Ureter (tissue), 1 donor: ENCODE measurements at places on chromosomes 4 and X. TPM values are rescaled to one million over a fixed set of nuclear protein-coding genes. Genes with fewer than 3 reads are reported as not detected.

- DNase-seq = no peak
Observed at GRCh38 chrX:98338544-98338943, 1454.8 kb downstream of the RPA4 start.

DNA sequence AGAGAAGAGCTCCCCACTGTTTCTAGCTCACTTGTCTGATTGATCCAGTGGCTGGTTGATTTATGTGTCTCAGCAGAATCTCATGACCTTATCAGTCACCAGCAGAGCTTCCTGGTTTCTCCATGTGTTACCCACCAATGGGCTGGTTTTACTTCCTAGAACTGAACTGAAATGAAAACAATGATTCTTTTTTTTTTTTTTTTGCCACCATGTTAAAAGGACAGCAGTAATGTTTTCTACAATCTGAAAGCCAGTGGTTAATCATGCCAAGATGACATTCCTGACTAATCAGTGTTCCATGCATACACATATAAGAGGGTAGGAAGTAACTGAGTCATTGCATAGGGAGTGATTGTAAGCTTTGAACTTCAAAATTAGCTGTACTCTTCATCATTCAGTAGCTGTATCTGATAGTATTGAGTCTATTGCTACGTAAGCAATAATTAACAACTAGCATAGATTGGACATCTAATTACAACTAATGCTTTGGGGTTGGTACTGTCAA, 67.7 kb downstream of the SLC4A4 start:
- DNase-seq = no peak

DNA sequence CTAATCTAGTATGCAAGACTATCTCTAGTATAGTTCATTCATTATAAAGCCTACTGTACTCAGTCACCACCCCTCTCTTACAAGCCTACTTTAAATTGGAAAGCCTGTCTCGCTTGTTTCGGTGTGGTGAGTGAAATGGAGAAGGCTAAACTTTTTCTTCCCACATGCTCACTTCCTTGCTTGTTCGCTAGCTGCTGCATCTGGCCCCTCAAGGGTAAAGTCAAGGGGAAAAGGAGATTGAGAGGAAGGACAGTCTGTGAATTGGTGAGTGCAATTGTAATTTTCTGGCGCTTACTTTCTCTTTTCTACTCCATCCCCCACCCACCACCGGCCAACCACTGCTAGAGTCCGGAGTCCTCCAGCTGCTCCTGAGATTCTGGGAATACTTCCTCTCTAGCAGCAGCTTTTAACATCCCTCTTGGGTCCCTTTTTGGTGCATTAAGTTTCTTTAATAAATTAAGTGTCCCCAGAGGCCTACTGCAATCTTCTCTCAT, 12.1 kb upstream of the ARAP2 start:
- no peak for DNase-seq

DNA sequence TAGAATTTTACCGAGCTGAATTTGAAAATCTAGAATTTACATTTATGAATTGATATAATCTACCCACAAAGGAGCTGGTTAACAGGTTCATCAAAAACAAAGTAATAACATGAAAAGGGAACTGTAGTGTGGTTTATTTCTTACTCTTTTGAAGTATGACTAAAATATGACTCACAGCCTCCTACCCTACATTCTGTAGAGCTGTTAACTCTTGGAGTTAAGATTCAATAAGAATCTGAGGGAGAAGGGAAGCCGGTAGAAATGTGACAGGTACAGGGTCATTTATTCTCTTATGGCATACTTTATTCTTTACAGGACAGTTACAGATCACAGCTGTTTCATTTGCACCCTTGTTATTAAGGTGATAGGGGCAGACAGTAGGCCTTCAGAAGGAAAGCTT, 132.2 kb upstream of the FAM47B start:
- DNase-seq = no peak

The ADGRL3 gene
- total RNA-seq = 17.9 TPM

DNA sequence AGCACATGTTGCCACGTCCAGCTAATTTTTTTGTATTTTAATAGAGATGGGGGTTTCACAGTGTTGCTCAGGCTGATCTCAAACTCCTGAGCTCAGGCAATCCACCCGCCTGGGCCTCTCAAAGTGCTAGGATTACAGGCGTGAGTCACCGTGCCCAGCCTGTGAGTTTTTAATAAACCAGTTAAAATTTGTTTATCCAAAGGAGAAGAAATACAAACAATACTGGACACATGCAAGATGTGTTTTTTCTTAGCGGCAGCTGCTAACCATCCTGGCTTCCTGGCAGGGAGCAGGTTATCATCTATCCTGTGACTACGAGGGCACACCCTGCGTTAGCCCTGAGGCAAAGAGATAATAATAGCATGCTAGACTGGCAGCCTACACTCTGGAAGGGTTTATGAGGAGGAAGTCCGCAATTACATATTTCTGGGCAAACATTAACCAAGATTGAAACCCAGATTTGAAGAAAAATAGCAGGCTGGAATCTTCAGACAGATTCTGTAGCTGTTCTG, 191.4 kb downstream of the SPRY1 start:
- DNase-seq = peak; percentile 73

DNA sequence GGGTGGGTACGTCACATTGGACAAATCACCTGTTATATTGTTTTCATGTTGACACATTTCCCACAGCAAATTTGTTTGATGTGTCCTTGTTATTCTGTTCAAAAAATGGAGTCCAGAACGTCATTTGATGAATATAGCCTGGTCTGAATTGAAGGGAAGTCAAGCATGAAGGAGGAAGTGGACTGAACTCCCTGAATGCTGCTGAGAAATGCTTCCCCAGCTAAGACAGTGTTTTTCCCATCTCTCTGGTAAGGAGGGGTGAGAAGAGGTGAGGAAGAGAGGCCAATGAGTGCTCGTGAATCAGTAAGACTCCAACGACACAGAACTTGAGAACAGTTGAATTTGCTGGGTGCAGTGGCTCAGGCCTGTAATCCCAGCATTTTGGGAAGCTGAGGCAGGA, 127.4 kb downstream of the RBM47 start:
- no peak for DNase-seq

GRCh38 chrX:119565107-119565663, at the start of gene STEEP1:
Gene STEEP1, minus strand, starts transcription at chrX:119565409. Its CDS starts 54 bp downstream, at chrX:119565355.
- peak; percentile 89 for DNase-seq

The RHOXF1 gene
- total RNA-seq = not detected

The GRK4 gene
- 4.3 TPM for total RNA-seq

- DNase-seq = no peak
Observed at GRCh38 chr4:139965789-139966188, 188.2 kb downstream of the MAML3 start.

GRCh38 chrX:23851544-23851943, 56.2 kb downstream of the APOO start:
- no peak for DNase-seq

GRCh38 chrX:142637206-142637605, 388.5 kb upstream of the SPANXN4 start:
- DNase-seq = no peak

- no peak for DNase-seq
Observed at GRCh38 chr4:39235696-39236095, 53.4 kb downstream of the WDR19 start.

The TMPRSS11A gene
- not detected for total RNA-seq

The SSX4 gene
- total RNA-seq = not detected

DNA sequence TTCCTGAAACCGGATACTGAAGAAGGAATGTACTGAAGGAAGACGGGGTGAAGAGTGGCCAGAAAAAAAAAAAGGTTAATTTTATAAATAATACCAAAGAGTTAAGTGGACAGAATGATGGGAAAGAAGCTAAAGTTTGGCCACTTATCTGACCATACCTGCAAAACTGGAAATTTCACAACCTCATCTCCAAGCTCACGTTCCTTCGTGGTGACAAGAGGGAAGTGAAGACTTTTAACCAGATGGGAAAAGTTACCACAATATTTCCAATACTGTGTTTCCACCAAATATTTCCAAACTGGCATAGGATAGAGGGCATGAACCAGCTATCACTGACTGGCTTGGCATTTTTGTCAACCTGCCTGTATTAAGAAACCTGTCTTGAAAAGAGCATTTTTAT, 56.4 kb downstream of the MAML3 start:
- DNase-seq = no peak

The XIAP gene
- 66.6 TPM for total RNA-seq

The FAM149A gene
- total RNA-seq = 40.5 TPM

GRCh38 chr4:74524985-74525384, 80.0 kb downstream of the AREG start:
- no peak for DNase-seq
